Epithelial cell of proximal tubule (primary cell): ENCODE measurements at places on chromosomes 6 and 20. TPM values are rescaled to one million over a fixed set of nuclear protein-coding genes. Genes with fewer than 3 reads are reported as not detected.

REV3L gene
- total RNA-seq: 8.2 and 14.2 TPM in 2 replicates

LY6G6D gene
- not detected in 2 replicates for total RNA-seq

FOXP4 gene
- total RNA-seq: 7.5 and 10.2 TPM in 2 replicates

BPI gene
- not detected in 2 replicates for total RNA-seq

DNA sequence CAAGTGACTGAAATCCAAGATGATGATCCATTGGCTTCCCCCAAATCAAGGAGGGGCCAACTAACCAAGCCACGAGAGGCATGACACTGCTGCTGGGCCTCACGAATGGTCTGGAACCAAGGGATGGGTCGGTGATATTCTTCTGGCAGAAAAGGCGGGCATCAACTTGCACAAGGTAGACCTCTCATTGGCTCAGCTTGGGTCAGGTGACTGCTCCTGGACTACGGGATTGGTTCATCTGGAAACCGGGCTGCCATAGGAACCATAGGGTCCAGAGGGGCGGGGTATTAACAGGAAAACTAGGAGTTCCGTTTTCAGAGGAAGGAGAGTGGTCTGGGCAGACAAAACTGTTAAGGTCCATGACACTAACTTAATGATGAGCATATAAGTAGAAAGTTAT lies 100.9 kb downstream of the TFAP2C start:
- no peak for DNase-seq

DNA sequence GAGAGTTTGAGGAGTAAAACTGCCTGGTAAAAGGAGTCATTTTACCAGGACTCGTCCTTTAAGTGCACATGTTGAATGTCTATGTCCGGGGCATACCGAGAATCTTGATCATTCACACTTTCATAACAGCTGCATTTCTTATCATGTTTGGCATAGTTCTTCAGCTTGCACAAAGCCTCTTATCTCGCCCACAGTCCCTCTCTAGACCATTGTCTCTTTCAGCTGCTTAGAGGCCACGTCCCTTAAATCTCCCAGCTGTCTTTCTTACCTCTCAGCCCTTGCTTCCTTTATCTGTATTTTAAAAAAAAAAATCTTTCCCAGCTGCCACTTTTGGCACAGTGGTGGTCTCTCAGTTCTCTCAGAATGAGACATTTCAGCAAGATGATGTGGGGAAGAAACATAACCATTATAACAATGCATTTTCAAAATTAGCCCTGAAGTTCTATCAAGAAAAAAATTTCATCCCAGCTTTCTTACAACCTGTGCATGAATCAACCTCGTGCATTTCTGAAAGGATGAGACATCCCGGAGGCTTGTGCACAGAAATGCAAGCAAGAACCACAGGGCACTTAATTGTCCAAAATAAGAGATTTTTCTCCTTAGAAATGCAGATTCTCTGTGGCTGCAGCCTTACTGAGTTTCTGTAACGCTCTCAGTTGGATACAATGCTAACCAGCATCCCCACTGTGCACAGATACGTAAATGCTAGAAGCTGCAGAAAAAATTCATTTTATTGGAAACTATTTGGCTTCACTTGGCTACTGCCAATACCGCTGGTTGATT lies 24.2 kb downstream of the RBM24 start:
- DNase-seq: no peak

DNA sequence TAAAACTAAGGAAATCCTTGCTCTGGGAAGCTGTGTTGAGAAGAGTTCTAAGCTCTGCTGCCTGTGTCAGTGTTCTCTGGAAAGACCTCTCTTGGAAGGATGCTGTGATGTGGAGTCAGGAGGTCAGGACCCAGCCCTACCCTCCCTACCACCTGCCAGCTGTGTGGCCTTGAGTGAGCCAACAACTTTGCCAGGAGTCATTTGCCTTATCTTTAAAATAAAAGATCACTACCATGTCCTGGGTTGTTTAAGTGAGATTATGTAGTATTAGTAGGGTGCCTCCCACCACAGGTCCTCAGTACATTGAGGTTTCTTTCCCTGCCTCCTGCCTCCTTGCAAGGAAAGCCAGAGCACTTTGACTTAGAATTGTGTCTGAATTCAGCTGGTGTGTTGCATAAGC lies 64.9 kb downstream of the FOXO3 start:
- no peak for DNase-seq

CFAP61 gene
- not detected in 2 replicates for total RNA-seq

DNA sequence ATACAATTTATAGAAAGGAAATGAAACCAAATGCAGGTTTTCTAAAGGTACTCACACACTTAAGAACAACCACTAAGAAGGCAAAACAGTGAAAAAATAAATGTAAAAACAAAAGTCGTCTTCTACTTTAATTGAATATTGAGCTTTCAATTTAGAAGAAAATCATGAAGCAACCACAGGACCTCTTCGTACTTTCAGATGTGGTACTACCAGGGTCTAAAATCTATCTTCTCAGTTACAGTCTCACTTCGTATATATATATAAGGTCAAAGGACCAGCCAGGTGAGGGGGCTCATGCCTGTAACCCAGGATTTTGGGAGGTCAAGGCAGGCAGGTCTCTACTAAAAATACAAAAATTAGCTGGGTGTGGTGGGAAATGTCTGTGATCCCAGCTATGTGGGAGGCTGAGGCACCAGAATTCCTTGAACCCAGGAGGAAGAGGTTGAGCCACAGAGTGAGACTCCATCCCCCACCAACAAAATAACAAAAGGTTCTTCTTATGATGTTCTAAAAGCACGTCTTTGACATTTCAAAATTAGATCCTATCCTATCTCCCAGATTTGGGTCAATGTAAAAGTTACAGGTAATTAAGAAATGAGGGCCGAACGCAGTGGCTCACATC lies 12.5 kb downstream of the ROMO1 start:
- no peak for DNase-seq

MYLK4 gene
- total RNA-seq: 0.07 and 0.46 TPM in 2 replicates

GNAS-AS1 gene
- 0.35 and 0.51 TPM in 2 replicates for total RNA-seq

GRCh38 chr6:74568861-74569260 lies 637.0 kb downstream of the COL12A1 start:
- DNase-seq: no peak

DNA sequence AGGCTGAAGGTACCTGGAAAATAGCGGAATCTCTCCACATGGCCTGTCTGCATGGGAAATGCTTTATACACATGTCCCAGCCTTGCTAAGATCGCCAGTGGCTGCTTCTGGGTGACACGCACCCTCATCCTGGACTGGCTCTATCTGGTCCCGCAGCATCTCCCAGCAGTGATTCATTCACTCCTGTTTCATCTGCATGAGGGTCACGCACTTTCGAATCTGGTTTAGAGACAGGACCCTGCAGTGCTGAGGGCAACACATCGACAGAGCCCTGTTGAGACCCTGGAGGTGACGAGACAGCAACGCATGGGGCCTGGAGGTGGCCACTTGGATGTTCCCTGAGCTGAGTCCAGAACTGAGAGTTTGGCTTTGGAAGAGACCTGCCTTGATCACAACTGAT lies 136.5 kb downstream of the SMOC2 start:
- DNase-seq: no peak

GRCh38 chr6:2028457-2029038 lies 216.9 kb downstream of the GMDS start:
- no peak for DNase-seq

SLC26A8 gene
- total RNA-seq: 1.4 TPM in 1 of 2 replicates, not detected in the other

- no peak for DNase-seq
Measured at GRCh38 chr20:45405571-45406259, 2.4 kb upstream of the DBNDD2 start.

DNA sequence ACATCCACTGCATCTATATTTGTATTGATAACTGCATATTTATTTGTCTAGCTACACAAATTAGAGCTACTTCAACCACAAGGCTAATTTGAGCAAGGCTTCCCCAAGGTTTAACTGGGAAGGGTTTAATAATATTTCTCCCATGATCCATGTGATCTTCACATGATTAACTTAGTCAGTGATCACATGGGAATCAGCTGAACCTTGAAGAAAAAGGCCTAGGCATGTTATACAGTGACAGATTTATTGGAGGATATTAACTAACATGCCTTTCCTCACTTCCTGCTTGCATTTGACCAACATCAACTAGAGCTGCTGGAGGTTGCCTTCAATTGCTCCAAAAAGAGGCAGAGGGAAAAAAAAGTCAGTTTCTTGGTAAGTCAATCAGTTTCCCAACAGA lies 417.0 kb downstream of the HAO1 start:
- DNase-seq: peak; percentile 54
